ENCODE measurements at places on chromosomes 7 and 10.

DNA sequence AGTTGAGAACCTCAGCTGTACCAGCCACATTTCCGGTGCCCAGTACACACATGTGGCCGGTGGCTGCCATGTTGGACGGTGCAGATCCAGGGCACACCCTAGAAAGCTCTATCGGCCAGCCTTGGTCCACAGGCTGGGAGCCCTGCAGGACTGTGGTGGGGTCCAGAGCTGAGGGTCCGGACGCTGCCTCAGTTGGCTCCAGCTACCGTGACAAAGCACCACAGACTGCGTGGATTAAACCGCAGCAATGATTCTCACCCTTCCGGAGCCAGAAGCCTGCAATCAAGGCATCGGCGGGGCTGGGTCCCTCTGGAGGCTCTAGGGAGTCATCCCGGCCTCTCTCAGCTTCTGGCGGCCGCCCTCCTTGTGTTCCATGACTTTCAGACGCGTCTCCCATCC lies 50.1 kb downstream of the PDGFA start:
- DNase-seq = no peak

DNA sequence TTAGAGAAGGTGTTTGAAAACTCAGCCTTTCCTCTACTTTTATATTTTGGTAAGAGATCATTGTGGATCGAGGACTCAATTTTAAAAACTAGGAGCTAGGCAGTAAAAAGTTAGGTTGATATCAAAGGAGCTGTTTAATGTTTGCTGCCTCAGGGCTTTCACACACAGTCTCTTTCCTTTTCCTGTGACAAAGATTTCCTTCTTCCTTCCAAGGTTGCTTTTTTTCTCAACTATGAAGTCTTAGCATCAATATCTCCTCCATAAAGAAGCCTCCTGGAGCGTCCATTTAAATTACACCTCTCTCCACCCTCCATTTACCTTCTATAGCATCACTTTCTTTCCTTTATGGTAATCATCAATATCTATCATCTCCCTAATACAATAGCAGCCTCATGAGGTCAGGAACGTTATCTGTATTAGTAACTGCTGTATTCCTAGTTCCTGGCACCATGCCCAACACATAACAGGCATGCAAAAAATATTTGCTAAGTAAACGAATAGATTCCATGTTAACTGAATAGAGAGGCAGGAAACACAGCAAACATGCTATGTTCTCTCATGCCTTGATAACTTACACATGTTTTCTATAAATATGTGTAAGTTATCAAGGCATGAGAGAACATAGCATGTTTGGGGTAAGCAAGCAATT lies 48.5 kb downstream of the GNAT3 start:
- DNase-seq = no peak

GRCh38 chr10:34480345-34480744 lies 334.8 kb downstream of the PARD3 start:
- DNase-seq = no peak

GRCh38 chr10:69055241-69055640 lies 32.7 kb upstream of the SRGN start:
- DNase-seq = no peak

- no peak for DNase-seq
These were observed 157.9 kb upstream of the GRB10 start for GRCh38 chr7:50940621-50941020.

DNA sequence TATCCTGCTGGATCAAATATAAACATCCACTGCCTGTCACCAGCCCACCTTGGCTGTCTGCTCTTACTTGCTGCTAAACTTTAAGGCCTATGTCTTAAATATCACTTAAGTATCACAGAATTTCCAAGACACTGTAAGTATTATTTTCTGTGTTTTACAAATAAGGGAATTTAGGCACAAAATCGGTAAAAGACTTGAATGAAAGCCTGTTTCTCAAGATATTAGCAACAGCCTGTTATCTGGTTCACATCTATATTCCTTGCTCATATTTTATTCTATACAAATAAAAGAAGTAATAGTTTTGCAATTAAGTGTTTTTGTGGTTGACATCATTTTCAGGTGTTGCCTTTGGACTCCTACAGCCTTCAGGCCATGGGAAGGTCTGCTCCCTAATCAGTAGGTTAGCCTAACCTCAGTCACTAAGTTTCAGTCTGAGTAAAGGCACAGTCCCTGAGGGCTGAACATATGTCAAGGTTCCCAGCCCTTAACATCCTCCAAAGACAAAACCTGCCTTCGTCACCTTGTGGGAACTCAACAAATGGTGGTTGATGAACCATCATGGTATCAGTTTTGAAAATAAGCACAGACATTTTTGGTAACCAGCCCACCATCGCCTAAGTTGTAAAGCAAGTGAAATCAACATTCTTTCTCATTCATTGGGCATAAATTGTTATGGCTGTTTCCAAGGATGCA lies 127.1 kb downstream of the CREB5 start:
- DNase-seq = no peak

DNA sequence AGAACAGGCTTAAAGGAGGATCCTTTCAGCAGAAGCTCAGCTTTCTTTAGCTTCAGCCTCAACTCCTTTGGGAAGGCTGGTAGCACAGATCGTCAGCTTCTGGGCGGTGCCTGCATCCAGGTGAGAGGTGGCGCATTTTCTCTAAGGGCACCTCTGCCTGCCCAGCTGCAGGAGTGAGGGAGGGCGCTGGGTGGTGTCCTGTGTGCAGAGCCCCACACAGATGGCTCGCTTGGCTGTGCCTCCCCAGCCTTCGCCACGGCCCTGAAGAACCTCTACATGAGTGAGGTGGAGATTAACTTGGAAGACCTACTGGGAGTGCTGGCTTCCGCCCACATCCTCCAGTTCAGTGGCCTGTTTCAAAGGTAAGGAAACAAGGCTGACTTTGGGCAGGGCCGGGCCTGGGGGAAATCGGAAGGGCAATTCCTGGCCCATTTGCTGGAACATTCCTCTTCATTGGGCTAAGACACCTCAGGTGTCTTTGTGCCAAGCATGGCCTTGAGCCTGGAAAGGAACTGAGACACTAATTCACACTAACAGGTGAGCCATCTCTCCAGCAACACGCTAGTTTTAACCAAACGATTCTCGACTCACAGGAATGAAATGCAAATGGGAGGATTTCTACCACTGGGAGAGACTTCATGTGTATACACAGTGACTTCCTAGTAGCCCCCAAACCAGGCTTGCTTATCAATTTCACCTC lies 19.9 kb downstream of the BTBD16 start:
- no peak for DNase-seq

GRCh38 chr10:21406595-21407193 lies 118.8 kb downstream of the SKIDA1 start:
- DNase-seq = no peak

GRCh38 chr7:2157473-2158279 lies 75.1 kb downstream of the MAD1L1 start:
- DNase-seq = no peak

DNA sequence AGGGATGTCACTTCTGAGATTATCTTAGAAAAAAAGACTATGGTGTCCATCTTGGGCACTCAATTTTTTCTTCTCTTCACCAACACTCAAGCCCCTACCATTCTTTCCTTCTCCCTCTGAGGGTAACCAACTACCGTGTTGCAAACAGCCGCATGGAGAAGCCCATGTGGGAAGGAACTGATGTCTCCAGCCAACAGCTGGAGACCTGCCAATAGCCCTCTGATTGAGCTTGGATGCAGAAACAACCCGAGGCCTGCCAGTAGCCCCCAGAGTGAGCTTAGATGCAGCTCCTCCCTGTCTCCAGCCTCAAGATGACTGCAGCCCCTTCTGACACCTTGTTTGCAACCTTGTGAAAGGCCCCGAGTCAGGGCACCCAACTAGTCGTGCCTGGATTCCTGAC lies 36.4 kb upstream of the CHCHD3 start:
- DNase-seq = no peak

DNA sequence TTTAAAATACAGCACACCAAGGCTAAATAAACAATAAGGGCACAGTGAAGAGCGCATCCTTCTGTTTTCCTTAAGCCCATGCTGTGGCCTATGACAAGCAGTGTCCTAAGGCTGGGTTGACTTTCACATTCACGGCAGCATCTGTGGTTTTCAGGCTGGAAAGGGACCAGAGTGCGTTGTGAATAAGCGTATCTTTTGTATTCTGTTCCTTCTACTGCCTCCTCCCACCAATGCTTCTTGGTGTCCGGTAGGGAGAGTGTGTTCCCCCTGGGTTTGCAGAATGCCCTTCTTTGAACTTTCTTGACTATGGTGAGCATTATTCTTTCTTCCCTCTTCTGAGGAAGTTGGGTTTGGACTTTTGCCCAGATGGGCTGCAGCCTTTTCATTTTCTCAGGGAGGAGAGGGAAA lies 73.6 kb downstream of the ABCA13 start:
- DNase-seq = no peak

DNA sequence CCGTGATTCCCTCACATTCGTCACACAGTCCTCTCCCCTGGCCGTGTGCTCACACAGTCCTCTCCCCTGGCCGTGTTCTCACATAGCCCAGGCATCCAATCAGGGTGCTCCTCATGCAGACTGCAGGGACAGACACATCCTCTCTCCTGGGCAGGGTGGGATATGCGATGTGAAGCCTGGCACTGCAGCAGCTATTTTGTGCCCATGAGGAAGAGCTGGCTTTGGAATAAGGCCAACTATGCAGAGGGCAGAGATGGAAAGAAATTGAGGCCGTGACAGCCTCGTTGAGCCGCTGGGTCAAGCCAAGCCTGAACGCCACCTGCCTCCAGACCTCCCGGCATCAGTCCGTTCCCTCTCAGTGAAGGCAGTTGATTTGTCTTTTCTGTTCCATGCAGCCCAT lies 35.8 kb downstream of the FOXL3 start:
- DNase-seq = no peak

GRCh38 chr10:34049887-34050286 lies 715.4 kb upstream of the NRP1 start:
- DNase-seq = no peak

GRCh38 chr7:94130716-94131115 lies 126.6 kb upstream of the BET1 start:
- DNase-seq = no peak

GRCh38 chr7:158150234-158150633 lies 437.4 kb downstream of the PTPRN2 start:
- no peak for DNase-seq

- no peak for DNase-seq
These were observed 32.6 kb downstream of the ARHGAP21 start for GRCh38 chr10:24690961-24691512.

- no peak for DNase-seq
These were observed 8.6 kb downstream of the CALN1 start for GRCh38 chr7:72403458-72404076.

- DNase-seq = no peak
These were observed 163.8 kb downstream of the INHBA start for GRCh38 chr7:41538810-41539724.

DNA sequence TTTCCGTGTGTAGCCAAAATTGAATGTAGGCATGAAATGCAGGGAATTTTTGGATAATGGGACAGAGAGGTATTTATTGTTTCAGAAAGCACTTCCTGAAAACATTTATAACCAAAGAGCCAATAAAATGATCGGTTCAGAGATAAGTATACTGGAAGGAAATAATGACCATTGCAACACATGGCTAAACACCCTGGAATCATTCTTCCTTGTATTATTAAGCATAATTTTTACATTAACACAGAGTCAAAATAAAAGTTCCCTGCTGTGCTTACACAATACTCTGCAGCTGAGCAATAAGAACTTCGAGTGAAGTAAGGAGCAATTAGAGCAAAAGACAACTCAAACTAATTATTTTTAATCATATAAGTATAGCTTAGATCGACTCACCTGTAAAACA lies 648.3 kb downstream of the TNS3 start:
- no peak for DNase-seq

- no peak for DNase-seq
These were observed 12.2 kb downstream of the PDZD8 start for GRCh38 chr10:117363028-117363427.

DNA sequence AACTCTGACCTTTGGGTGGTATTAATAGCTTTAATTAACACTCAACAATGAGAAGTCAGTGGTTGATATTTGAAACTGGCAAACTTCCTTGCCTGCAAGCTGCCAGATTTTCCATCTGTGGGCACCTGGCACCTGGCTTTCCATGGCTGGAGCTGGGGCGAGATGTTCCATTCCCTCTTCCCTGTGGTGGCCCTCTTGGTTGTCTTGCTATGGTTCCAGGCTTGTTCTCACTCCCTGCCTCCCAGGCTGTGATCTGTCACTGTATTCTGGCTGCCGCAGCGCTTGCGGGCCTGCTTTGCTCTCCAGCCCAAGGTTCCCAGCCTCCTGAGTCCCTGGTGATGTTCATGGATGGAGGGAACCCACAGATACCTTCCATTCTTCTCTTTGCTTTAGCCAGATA lies 201.0 kb downstream of the FRMD4A start:
- no peak for DNase-seq

- DNase-seq = no peak
These were observed 81.2 kb downstream of the HIPK2 start for GRCh38 chr7:139696552-139696951.

DNA sequence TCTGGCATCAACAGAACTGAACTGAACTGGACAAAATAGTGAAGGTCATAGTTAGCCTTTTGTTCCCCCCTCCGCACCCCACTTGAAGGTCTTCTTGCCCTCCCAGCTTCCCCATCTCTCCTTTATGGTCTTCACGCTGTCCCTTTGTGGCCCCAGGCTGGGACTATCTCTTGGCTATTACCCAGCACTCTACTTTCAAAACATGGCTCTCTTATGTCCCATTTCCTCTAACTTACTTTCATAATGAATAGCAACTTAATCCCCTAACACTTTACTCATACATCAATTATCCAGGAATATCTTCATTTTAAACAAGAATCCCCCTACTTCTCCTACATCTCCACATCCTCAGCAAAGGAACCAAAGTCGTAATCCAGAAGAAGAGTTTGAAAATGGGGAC lies 135.3 kb upstream of the ITGB1 start:
- no peak for DNase-seq

DNA sequence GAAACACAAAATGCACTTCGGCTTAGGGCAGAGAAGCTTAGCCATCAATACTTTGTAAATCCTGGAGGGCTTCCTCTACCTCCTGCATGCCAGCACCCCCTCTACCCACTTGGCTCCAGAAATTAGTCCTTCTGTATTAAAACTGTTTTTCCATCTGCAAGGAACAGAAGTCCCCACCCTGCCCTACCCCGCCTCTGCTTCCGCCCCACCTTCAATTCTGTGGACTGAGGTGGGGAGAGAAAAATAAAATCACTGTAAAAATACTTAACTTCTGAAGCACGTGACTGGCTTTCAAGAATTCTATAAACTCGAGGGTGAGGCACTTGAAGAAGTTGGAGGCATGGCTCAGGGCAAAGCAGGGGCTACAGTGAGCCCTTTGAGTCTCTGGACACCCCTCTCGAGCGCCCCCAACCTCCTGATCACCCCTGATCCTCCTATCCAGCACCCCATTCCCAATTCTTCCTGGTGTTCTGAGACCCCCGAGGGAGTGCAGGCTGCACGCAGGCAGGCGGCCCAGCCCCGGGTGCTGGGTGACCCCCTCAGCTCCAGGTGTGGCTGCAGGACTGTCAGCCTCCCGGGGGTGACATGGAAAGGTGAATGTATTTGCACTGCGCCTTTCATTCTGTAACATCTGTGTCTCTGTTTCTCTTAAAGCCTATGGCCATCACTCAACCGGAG lies 7.3 kb upstream of the KIAA1217 start:
- DNase-seq = no peak

Data from endothelial cell (in vitro differentiated cells).